ENCODE measurements at places on chromosomes 4 and X.

DNA sequence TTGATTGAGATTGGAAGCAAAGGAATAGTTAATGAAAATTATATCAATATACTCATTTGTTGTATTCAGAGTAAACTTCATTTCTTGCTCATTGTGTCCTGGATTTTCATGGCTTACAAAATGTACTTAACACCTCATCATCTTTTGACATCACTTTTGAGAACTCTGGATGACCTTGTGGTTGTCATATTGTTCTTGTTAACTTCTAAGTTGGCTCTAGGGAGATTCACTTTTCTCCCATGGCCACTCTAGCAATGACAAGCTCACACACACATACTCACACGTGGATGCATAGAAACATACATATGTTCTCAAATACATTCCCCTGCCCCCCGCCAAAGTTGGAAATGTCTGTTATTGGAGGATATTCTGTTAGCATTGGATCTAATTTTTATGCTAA is 15.3 kb downstream of the PHEX start:
- no peaks in the 10 kb centered on the region for H3K4me1 ChIP-seq
- H3K27me3 ChIP-seq = no peaks in the 10 kb centered on the region
- no peak for DNase-seq
- H3K27ac ChIP-seq = no peak overlapping the region
- H3K36me3 ChIP-seq = no peaks in the 10 kb centered on the region
- no peak overlapping the region for H3K4me3 ChIP-seq

- no peak overlapping the region for H3K4me3 ChIP-seq
- H3K4me1 ChIP-seq = peaks cover 5% of the 10 kb centered on the region
Measured at GRCh38 chrX:123190096-123190495, 6.0 kb downstream of the GRIA3 start.

DNA sequence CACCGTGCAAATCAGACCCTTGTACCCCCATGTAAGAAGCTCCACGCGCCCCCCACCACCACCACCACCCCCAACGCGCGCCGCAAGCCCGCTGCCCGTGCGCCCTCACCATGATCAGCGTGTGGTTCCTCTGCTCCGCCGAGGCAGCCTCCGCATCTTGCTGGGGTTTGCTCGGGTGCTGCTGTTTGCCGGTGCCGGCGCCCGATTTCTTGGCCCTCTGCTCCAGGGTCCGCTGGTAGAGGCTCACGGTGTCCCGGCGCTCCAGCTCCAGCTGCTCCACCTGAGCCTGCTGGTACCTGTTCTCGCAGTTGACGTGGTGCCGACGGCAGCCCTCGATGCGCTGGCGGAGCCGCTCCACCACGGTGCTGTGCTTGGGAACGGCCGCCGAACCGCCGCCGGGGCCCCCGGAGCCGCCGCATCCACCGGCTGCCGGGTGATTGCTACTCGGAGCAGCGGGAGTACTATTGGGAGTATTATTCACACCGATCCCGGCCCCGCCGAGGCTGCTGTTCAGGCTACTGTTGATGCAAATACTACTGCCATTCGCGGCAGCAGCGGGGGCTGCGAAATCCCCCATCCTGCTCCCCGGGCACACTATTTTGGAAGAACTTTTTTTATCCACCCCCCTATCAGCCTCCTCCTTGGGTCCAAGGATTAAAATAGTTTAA is 1.1 kb downstream of the MAML3 start:
- peak overlapping the region; percentile 76 for H3K4me3 ChIP-seq
- H3K36me3 ChIP-seq = no peaks in the 10 kb centered on the region
- peaks cover under 1% of the 10 kb centered on the region for H3K4me1 ChIP-seq
- DNase-seq = peak; percentile 84
- H3K27me3 ChIP-seq = no peaks in the 10 kb centered on the region

DNA sequence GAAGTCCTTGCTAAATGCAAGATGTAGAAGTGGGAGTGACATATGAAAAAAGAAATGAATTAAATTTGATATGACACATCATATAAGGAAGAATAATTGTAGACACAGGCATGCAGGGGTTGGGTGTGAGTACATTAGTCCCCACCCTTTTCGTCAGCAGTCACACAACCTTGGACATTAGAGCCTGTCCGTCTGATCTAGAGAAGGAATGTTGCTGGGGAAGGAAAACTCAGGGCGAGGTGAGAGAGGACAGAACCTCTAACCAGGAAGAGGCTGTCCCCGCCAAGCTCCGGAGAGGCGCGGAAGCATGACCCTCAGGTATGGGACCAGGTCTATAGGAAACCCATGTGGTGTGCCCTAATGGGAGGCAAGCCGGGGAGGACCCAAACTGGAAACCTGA is 102.1 kb downstream of the RELL1 start:
- no peaks in the 10 kb centered on the region for H3K36me3 ChIP-seq
- H3K27ac ChIP-seq = no peak overlapping the region
- H3K27me3 ChIP-seq = no peaks in the 10 kb centered on the region
- DNase-seq = no peak

DNA sequence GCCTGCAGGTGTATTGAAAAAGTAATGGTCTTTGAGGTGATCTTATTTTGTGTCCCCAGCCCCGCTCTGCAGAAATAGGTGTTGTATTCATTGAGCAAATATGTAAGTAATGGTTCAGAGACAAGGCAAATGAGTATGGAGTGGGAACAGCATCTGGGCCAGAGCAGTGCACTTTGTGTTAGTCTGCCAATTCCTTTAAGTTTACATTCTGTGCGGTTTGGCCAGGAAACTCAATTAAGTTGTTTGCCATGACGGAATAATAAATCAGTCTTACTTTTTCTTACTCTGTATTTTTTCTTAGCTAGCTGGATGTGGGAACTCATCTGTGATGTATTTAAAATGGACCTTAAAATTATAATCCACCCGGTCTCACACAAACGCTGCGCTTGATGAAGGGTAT is 12.6 kb downstream of the DCLK2 start:
- DNase-seq = no peak
- H3K27me3 ChIP-seq = no peaks in the 10 kb centered on the region
- no peaks in the 10 kb centered on the region for H3K36me3 ChIP-seq
- H3K4me3 ChIP-seq = no peak overlapping the region
